ENCODE measurements at places on chromosomes 7 and 10.

DNA sequence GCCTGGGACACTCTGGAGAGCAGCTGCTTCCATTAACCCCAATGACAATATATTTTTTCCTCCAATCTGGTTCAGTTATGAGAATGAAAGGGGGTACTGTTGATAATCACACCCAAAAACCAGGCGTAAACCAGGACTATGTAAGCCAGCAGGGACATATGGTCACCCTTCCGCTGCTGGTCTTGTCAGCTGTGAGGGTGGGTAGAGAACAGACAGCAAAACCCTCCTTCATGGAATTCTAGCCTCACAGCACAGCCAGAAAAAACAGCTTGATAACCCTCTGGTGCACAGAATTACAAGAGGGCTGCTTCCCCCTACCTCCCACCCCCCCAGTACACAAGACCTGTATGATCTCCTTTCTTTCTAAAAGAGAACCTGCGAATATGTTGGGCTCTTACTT, 368.8 kb upstream of the ZMIZ1 start:
- DNase-seq, result no peak

GRCh38 chr10:58980826-58981415, 195.5 kb upstream of the PHYHIPL start:
- no peak for DNase-seq

- DNase-seq, result no peak
Measured at GRCh38 chr10:37488792-37489657, 363.6 kb downstream of the ANKRD30A start.

GRCh38 chr10:68601501-68602265, 41.5 kb downstream of the TET1 start:
- no peak for DNase-seq

DNA sequence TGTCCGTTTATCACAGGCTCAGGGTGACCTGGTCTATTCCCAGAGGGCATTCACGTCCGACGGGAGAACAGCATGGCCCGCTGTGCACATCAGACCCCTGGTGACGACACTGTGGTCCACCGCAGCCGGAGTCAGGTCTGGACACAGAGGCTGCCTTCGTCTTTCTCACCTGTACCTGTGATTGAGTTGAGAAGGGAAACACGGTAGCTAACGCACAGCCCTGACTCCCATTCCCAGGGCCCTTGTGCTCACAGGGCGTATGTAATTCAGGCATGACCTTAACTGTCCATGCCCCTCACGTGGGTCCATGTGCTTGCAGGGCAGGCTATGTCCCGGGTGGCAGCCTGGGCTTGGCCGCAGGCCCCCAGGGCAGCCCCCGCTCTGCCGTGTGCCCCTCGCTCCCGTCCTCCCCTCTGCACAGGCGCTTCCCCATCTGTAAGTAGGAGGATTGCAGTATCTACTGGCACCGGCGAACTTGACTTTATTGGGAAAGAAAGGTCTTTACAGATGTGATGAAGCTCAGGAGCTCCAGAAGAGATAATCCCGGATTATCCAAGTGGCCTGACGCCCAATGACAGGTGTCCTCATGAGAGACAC, 221.3 kb upstream of the TCERG1L start:
- DNase-seq, result no peak

GRCh38 chr7:93964813-93965212, 39.3 kb downstream of the BET1 start:
- no peak for DNase-seq

- no peak for DNase-seq
Measured at GRCh38 chr7:150317748-150318444, 5.3 kb upstream of the LRRC61 start.

DNA sequence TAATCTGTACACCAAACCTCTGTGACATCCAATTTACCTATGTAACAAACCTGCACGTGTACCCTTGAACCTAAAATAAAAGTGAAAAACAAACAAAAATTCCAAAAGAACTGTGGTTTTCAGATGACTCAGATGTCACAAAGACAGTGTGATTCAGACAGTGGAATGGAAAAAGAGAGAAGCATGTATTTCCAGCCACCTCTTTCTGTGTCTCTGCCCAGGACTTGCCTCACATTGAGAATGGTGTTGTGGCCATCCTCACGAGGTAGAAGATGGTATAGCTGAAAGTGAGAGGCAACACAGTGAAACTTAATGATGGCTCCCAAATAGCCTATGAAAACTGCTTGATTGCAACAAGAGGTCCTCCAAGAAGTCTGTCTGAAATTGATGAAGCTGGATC, 78.0 kb downstream of the ARL5B start:
- DNase-seq, result no peak

GRCh38 chr7:95180-95862, 97.0 kb upstream of the FAM20C start:
- DNase-seq, result no peak

All from T follicular helper cell (primary cell).